ENCODE measurements at places on chromosomes 12 and 14.
A peak's percentile ranks its signal among the peaks of the same experiment; 100 is the strongest.

- peak; percentile 76 for DNase-seq
- H3K36me3 ChIP-seq = no peaks in the 10 kb centered on the region
- peak overlapping the region; percentile 50 for H3K27ac ChIP-seq
Measured at GRCh38 chr14:81400852-81401251, 728 bp upstream of the STON2 start.

DNA sequence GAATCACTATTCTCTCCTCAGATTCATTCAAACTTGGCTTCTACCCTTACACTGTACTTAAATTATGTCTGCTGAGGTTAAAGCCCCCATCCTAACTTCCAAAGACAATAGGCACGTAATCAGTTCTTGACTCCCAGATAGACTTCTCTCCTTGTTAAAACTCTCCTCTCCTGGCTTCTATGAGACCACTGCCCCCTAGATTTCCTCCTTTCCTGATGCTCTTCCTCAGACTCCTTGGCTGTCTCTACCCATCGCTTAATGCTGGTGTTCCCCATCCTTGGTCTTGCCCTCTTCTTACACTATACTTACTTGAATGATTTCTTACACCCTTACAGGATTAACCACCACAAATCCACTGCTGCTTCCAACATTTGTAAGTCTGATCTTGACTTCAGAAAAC is 32.8 kb downstream of the TC2N start:
- no peak overlapping the region for H3K4me3 ChIP-seq
- no peaks in the 10 kb centered on the region for H3K27me3 ChIP-seq
- no peak for DNase-seq
- peaks cover 4% of the 10 kb centered on the region for H3K4me1 ChIP-seq

- peak overlapping the region; percentile 50 for H3K27ac ChIP-seq
- H3K4me1 ChIP-seq = peaks cover 9% of the 10 kb centered on the region
- no peak overlapping the region for H3K4me3 ChIP-seq
- no peaks in the 10 kb centered on the region for H3K36me3 ChIP-seq
Measured at GRCh38 chr14:104436741-104437701, 142.5 kb upstream of the C14orf180 start.

DNA sequence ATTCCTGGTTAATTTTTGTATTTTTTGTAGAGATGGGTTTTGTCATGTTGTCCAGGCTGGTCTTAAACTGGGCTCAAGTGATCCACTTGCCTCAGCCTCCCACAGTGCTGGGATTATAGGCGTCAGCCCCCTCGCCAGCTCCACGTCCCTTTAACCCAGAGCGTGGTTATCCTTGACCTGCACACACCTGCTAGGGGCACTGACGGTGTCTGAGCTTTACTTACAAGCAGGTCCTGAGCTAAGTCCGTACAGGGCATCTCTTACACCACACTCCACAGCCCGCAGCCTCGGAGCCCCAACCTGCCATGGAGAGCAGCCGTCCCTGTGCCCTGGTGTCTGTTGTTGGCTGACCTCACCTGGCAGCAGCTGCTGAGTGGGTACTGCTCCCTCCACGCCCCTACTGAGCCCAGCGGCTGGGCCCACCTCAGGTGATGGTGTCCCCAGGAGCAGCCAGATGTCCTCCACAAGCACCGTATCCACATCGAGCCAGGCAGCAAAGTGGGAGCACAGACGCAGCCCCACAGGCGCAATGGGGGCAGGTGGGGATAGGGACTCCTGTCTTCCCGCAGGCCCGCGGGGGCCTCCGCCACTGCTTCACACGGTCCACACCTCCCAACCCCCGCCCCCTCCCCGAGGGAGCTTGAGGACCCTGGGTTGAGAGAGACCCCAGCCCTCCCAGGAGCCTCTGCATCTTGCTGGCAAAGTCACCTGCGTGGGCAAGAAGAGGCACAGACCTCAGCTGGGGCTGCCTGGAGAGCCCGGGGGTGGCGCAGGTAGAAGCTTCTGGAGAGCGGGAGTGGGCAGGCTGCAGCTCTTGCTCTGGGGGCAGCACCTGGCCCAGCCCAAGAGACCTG is 325.4 kb upstream of the SFSWAP start:
- no peak overlapping the region for H3K27ac ChIP-seq
- H3K4me1 ChIP-seq = no peaks in the 10 kb centered on the region
- peak; percentile 9 for DNase-seq
- H3K36me3 ChIP-seq = no peaks in the 10 kb centered on the region

GRCh38 chr14:22426711-22427110 is 162.3 kb downstream of the DAD1 start:
- no peaks in the 10 kb centered on the region for H3K4me1 ChIP-seq
- H3K27ac ChIP-seq = no peak overlapping the region
- no peaks in the 10 kb centered on the region for H3K27me3 ChIP-seq
- H3K36me3 ChIP-seq = no peaks in the 10 kb centered on the region

- H3K4me1 ChIP-seq = no peaks in the 10 kb centered on the region
- H3K27ac ChIP-seq = peak overlapping the region; percentile 37
- no peaks in the 10 kb centered on the region for H3K27me3 ChIP-seq
- H3K4me3 ChIP-seq = peak overlapping the region; percentile 70
Measured at GRCh38 chr12:48296586-48297282, 54.0 kb downstream of the ZNF641 start.

GRCh38 chr12:43104494-43104893 is 447.5 kb downstream of the ADAMTS20 start:
- H3K4me1 ChIP-seq = no peaks in the 10 kb centered on the region
- H3K27ac ChIP-seq = no peak overlapping the region

GRCh38 chr14:93964281-93964680 is 12.1 kb downstream of the ASB2 start:
- no peaks in the 10 kb centered on the region for H3K27me3 ChIP-seq
- no peaks in the 10 kb centered on the region for H3K36me3 ChIP-seq
- H3K27ac ChIP-seq = no peak overlapping the region
- H3K4me1 ChIP-seq = no peaks in the 10 kb centered on the region

Measured in testis (tissue), 5 donors.